Left cardiac atrium (tissue), 4 donors: ENCODE measurements at places on chromosomes 7 and 10. TPM values are rescaled to one million over a fixed set of nuclear protein-coding genes. Genes with fewer than 3 reads are reported as not detected.

DNA sequence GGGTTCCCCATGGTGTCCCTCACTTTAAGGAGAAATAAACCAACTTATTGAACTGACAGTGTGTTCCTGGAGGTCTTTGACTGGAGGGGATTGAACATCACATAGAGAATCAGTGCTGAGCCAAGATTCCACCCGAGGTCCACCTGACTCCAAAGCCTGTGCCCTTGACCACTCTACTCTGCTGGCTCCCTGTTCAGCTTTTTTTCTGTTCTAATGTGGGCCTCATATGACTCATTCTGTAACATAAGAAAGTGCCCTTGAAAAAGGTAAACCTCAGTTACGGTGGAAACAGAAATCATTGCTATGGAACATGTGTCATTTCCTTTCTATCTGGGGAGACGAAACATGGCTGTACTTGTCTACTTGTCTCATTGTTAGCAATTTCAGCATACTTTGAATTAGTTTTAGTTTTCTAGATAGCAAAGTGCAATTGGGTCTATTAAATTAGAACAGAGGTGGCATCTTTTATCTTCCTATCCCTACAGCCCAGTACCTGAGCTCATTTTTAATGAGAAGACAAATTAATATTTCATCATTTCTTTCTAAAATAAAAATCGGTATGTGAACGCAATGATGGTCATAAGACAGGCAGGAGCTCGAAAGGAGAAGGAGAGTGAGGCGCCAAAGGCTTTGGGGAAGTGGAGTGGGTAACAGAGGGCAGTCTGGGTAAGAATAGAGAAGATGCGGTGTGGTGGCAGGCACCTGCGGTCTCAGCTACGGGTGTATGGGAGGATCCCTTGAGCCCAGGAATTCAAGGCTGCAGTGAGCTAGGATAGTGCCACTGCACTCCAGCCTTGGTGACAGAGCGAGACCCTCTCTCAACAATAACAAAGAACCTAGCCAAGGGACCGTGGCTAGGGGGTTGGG is 1.5 kb downstream of the GSDME start:
- no peak for DNase-seq

DNA sequence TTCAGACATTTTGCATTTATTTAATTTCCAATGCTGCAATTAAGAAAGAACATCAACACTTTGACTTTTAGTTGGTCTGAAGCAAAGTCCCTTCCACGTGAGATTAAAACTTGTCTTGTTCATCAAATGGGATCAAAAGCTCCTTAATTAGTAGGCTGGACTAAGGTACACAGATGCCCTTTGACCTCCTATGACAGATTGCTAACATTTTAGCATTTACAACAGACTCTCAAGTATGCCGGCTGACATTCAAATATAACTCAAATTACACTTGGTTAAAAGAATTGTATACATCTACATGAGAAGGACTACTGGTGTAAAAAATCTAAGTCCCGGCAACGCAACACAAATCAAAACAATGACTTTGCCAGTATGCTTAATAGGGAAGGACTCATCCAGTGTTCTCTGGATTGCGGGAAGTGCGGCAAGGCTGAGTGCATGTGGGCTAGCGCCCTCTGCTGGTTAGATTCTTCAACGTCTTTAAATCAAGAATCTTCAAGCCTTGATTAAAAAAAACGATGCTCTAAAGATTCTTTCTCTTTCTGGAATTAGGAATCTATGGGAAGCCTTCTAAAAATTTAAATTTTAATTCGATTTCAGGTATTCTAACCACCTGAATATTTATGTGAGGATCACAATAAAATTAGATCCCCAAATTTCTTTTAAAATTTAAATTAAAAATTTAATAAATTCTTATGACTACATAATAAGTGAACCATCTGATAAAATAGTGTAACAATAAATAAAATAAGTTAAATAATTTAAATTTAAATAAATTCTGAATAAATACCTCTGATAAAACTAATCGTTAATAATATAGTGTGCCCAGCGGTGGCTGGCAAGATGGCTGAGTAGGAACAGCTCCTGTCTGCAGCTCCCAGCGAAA is 444.7 kb downstream of the DGKB start:
- peak; percentile 65 for DNase-seq

DNA sequence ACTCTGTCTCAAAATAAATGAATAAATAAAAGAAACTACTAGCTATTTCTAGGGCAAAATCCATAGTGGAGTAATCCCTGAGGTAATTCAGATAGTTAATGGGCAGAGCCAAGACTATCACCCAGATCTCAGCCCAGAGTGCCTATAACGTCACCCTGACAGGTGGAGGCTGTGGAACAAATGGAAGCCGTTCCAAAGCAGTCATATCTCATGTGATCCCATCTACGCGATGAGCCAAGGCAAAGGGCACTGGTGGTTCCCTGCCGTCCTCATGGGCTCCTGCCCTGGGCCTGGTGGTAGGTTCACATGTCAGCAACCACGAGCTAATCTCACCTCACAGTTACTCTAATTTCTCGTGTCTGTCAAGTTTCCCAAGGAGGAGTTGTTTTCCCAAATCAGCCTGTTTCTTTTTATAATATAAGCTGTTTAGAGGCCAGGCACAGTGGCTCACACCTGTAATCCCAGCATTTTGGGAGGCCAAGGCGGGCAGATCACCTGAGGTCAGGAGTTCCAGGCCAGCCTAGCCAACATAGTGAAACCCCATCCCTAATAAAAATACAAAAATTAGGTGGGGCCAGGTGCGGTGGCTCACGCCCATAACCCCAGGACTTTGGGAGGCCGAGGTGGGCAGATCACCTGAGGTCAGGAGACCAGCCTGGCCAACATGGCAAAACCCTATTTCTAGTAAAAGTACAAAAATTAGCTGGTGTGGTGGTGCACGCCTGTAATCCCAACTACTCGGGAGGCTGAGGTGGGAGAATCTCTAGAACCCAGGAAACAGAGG is 22.5 kb upstream of the ASCC1 start:
- no peak for DNase-seq

DNA sequence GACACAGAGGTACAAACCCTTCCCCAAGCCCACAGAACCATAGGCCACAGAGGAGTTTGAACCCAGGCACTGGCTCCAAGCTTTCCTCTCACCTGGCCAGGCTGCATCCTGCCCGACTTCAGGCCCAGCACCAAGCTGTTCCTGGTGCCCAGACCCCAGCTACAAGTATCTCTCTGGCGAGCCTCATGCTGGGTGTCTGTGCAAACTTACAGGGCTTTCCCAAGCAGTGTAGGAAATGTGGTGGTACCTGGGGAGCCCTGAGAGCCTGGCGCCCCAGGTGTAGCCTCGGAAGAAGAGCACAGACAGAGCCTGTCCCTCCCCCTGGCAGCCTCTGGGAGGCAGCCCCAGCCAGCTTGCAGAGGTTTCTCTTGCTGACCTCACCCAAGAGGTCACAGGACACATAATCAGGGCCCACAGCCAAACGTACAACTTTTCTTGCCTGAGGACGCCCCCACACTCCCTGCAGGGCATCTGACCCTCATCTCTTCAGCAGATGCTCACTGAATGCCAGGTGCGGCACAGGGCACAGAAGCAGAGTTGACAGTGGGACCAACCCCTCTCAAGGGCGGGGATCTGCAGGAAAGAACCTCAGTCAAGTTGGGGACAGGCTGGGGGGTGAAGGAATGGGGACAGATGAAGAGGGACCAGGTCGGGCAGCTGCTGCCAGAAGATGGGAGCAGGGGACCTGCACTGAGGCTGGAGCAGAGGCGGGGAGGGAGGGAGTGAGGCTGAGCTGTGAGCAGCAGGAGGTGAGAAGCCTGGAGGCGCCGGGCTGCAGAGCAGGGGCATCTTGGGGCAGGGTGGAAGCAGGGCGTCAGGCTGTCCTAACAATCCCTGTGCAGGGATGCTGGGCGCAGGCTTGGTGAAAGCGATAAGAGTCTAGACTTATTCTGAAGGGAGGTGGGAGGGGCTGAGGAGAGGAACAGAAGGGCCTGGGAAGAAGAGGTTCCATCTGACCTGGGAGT is 16.3 kb upstream of the MYL7 start:
- DNase-seq, result no peak

DNA sequence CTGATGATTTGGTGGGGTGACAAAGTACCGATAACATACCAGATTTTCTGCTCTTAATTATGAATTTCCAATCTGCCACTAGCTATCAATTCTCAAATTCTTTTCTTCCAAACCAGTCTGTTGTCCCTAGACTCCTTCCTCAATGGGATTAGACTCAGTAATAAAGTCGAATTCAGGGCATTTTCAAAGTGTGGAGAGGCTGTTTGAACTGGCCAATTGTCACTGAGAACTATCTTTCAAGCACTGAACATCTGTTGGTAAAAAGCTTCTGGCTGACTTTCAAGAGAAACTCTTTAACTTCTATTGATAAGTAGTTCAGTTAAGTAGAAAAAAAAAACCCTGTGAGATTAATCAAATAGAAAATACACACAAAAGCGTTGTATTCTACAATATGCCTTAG is 108.9 kb downstream of the SAMD9 start:
- DNase-seq, result no peak

The GPR26 gene
- total RNA-seq, result not detected

The CCDC126 gene
- 10.9 TPM for total RNA-seq

The C10orf67 gene
- 0.10 TPM for total RNA-seq
